NCI-H1436 treated with DMSO at 0.1 percent for 48 hours (cell line): ENCODE measurements at places on chromosomes 3 and 15.

DNA sequence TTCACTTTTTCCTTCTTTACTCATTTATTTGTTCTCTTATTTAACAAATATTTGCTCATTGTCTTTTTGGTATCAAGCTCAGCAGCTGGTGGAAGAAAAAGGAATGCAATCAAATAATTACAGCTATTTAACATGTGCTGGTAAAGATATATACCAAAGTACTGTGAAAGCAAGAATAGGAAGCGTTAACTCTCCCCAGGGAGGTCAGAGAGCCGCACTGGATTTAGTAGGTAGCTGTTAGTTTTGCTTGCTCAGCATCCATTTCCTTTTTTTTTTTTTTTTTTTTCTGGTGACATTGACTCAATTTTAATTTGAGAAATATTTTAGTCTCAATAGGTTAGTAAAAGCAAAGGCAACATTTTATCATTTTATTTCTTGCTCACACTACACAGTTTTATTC lies 308.5 kb upstream of the MDFIC2 start:
- no peak for DNase-seq

- DNase-seq, result peak; percentile 61
Observed at GRCh38 chr3:129277829-129278271, 820 bp upstream of the HMCES start.

DNA sequence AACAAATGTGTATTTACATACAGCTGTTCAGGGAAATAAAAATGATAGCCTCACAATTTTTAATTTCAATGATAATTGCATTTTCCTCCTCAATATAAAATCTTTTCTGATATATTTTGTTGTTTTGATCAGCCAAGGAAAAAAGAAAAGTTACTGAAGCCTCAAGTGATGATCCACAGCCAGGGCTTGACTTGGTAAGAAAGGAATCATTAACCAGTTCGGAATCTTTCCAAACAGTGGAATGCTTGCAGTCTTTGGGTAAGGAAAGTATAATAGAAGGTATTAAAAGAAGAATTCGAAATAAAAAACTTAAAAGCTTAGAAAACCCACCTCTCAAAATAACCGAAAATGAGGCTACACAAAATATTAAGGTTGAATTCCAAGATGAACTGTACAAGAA lies 1.0 kb downstream of the TOPAZ1 start:
- DNase-seq, result no peak

DNA sequence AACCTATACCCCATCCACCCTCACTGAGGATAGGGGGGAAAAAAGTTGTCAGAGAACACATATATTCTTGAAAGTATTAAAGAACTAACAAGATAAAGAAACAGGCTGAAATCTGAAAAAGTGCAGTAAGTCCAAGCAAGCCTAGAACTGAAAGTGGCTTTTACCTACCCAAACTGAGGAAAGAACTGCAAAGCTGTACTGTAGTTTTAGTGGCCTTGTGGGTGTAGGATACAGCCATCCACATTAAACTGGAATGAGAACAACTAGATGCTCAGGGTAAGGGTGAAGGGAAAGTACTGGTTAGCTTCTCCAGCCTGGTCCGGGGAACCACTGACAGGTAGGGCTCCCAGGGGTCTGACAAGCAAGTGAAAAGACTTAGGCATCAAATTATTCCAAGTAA lies 10.1 kb downstream of the UBP1 start:
- DNase-seq, result no peak

DNA sequence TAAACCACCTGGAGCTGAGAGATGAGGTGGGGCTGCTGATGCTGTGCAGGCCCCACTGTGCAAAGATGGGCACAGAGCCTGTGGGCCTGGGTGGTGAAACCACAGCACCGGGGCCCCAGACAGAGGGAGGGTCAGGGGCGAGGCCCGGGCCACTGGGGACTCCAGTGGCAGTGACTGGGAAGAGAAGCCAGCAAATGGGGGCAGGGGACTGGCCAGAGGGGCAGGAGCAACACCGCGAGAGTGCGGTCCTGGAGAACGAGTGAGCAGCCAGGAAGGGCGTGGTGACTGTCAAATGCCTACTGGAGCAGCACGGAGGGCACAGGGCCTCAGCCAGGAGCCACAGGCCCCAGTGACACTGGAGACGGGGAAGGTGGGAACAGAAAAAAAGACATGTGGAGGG lies 39.8 kb downstream of the HCN4 start:
- DNase-seq, result no peak

- DNase-seq, result no peak
Observed at GRCh38 chr3:13332158-13332557, 88.0 kb downstream of the NUP210 start.

DNA sequence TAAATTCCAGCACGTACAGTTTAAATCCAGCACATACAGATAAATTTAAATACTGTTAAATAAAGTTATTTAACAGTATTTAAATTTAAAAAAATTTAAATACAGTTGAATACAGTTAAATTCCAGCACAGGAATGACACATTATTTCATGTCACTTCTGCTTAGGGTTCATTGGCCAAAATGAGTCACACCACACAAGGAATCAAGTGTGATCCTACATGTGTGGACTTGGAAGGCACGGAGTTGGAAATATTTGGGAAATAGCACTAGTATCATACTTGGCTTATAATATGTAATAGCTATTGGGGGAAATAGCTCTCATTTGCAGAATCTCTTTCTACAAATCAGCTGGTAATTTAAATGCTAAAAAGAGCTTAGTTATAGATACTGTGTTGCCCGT lies 10.6 kb downstream of the RAB7A start:
- DNase-seq, result no peak

DNA sequence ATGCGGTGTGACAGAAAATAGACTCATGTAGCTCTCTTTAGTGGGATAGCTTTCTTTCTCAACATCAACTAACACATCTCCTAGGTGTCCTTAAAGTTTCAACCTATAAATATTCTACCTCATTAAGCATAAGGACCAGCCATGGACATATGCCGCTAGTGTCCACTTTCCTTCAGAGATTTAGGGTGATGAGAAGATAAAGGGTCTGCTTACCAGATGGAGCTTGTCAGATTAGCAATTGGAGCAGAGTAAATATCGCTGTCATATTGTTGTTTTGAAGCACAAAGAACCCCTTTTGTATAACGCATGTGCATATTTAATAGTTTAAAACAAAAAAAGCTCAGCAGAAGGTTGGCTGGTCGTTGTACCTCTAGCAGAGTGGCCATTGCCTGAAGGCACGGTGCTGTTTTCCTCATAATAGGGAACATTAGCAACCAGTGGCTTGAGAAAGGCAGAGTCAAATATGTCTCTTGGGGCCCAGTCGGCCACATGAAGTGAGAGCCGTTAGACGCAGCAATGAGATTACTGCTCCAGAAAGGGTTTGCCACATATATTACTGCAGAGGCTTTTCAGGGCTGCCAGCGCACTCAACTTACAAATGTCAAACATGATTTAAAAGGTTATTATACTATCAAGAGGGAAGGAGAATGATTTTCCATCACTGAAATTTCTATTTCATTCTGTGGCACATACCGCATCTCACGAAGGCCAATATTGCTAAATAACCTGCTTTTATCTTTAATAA lies 264.2 kb downstream of the ROBO2 start:
- peak; percentile 72 for DNase-seq

DNA sequence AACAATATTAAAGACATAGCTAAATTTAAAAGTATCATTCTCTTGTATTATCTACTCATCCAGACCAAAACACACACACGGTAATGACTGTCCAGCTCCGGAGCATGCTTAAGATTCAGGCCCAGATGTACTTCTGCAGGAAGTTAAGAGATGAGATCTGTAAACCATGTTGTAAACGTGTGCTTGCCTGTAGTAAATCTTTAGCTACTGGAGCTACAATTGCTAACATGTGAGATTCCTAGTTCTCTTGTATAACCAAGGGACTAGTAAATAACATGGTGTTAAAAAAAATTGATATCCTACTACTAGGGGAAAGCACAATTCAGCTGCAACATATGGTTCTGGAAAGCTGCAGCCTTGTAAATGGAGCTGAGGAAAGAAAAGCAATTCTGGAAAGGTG lies 651.7 kb upstream of the CCDC54 start:
- no peak for DNase-seq

DNA sequence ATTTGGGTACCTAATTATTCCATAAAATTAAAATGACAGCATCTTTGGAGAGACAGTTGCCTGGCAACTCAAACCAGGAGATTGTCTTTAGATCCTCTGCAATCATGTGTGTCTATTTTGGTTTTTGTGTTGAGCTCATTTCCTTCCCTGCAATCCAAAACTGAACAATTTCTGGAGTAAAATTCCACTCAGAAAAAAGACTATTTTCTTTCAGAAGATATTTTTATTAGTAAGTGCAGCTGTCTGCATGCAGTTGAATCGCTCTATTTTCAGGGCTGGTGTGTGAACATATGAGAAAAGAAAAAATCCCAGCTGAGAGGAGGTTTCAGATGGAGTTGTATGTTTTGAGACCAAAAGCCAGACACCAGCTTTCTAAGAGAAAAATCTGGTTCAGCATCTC lies 41.9 kb upstream of the DYNC1LI1 start:
- DNase-seq, result no peak

DNA sequence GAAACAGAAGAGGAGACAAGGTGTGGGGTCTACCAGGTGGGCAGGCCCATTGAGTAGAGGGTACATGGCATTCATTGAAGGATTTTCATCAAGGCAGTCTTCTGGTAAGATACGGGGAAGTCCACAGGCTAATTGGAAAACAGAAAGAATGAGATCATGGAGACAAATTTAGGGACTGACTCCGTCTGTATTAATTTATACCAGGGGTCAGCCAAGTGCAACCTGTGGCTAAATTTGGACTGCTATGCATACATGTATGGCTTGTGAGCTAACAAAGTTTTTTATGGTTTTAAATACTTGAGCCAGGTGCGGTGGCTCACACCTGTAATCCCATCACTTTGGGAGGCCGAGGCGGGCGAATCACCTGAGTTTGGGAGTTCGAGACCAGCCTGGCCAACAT lies 21.1 kb upstream of the SNRPN start:
- no peak for DNase-seq

- no peak for DNase-seq
Observed at GRCh38 chr3:62229211-62229610, 144.1 kb downstream of the FEZF2 start.

DNA sequence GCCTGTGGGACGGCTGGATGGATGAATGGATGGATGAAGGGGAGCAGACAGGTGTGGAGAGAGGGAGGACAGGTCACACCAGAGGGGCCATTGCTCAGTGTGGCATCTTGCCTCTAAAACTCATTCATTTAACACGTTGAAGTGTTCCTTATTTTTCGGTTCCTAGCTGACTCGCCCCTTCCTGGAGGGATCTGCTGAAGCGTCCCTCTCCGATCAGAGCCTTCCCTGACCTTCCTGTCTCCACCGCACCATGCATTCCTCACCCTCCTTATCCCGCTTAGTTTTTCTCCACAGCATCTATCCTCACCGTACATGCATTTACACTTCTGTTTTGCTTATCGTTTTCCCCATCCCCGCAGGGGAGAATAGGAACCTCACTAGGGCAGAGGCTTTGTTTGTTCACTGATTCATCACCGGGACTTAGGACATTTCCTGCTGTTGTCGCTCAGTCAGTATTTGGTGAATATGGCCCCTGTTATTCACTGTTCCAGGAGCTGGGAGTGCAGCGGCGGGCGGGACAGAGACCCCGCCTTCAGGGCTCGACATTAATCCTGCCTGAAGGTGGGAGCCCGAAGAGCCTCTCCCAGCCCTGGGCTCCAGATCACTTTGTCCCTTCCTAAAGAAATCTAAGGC lies 32.0 kb downstream of the FOXL2 start:
- no peak for DNase-seq

DNA sequence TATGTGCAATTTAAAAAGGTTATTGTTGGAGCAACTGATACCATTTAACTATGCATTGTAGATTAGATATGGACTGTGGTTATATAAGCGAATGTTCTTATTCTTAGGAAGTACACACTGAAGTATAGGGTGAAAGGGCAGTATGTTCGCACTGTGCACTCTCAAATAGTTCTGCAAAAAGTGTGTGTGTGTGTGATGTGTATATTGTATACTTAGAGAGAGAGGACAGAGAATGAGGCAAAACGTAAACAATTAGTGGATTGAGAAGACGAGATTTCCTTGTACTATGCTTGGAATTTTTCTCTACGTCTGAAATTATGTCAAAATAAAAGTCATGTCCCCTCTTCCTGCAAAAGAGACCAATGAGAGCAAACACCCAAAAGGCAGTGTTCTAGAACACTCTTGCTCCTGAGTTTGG lies 30.4 kb downstream of the LSM3 start:
- no peak for DNase-seq

- DNase-seq, result no peak
Observed at GRCh38 chr15:37106490-37107001, 6.2 kb upstream of the MEIS2 start.

GRCh38 chr3:138907539-138907938 lies 39.4 kb downstream of the FOXL2 start:
- no peak for DNase-seq
